ENCODE measurements at places on chromosomes 16 and 17. TPM values are rescaled to one million over a fixed set of nuclear protein-coding genes. Genes with fewer than 3 reads are reported as not detected.
A peak's percentile ranks its signal among the peaks of the same experiment; 100 is the strongest.

DNA sequence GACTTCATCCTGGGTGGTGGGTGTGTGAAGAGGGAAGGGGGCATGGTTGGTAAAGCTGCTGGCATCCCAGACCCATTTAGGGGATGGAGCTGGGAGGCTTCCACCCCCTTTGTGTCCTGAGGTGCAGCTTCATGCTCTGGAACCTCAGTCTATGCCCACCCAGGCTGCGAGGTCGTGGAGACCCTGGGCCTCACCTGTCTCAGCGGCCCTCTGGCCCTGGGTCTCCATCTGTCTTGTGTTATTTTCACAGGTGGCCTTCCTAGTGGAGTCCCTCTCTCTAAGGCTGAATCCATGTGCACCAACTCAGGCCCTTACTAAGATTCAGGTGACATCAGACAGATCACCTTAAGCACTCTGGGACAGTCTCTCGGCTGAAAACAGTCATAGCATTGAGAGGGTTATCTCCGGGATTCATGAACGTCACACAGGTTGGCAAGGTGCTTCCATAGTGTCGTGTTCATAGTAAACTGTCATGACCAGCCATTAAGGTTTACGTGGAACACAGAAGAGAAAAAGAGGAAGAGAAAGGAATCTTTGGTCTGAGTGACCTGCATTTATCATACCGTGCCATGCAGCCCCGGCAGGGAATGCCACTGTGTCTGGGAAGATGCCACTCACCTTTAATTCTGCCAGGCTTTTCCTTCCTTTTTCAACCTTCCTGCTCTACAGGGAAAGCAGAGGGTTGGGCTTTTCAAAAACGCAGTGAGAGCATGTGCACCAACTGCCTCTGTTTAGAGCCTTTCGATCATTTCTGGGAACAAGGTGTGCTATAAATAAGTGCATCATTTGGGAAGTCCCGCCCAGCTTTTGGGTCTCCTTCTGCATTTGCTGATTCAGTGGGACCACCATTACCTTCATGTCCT, 4.5 kb upstream of the FOXL1 start:
- H3K4me1 ChIP-seq = peaks cover 78% of the 10 kb centered on the region
- no peak for DNase-seq
- peaks cover 31% of the 10 kb centered on the region for H3K36me3 ChIP-seq
- H3K27ac ChIP-seq = peak overlapping the region; percentile 99
- peak overlapping the region; percentile 91 for H3K4me3 ChIP-seq
- H3K27me3 ChIP-seq = no peaks in the 10 kb centered on the region

- no peaks in the 10 kb centered on the region for H3K36me3 ChIP-seq
- H3K4me3 ChIP-seq = no peak overlapping the region
- no peaks in the 10 kb centered on the region for H3K4me1 ChIP-seq
- DNase-seq = no peak
- H3K27ac ChIP-seq = no peak overlapping the region
These were observed 58.2 kb downstream of the NACA2 start for GRCh38 chr17:61532826-61533225.

DNA sequence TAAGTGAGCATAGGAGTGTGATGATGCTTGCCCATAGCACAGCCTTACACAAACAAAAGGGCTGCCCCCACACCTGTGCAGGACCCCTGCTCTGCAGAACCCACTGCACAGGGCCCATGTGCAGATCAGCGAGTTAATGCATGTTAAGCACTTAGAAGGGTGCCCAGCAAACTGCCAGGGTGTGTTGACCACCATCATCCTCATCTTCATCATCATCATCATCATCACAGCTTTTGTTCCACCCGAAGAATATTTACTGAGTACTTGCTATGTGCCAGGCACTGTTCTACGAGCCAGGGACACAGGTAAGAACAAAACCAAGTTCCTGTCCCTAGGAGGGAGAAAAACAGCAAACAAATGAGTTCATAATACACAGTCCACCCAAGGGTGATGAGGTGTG, 11.9 kb downstream of the WFDC1 start:
- H3K4me1 ChIP-seq = peaks cover 10% of the 10 kb centered on the region
- H3K27me3 ChIP-seq = peaks cover 51% of the 10 kb centered on the region
- no peaks in the 10 kb centered on the region for H3K36me3 ChIP-seq
- H3K27ac ChIP-seq = no peak overlapping the region

CDH3 gene
- total RNA-seq = 1.1 TPM

- no peak for DNase-seq
- H3K27me3 ChIP-seq = peaks cover 15% of the 10 kb centered on the region
- peaks cover 1% of the 10 kb centered on the region for H3K36me3 ChIP-seq
- no peak overlapping the region for H3K4me3 ChIP-seq
- H3K4me1 ChIP-seq = no peaks in the 10 kb centered on the region
These were observed 142.8 kb upstream of the PSMD7 start for GRCh38 chr16:74153773-74154172.
